ENCODE measurements at places on chromosomes 5 and 9. TPM values are rescaled to one million over a fixed set of nuclear protein-coding genes. Genes with fewer than 3 reads are reported as not detected.
A peak's percentile ranks its signal among the peaks of the same experiment; 100 is the strongest.

PRSS3 gene
- total RNA-seq: not detected

GRCh38 chr5:158390577-158390976 lies 531.6 kb upstream of the CLINT1 start:
- no peak overlapping the region for H3K4me3 ChIP-seq
- DNase-seq: no peak
- no peak overlapping the region for H3K27ac ChIP-seq
- no peaks in the 10 kb centered on the region for H3K36me3 ChIP-seq

DNA sequence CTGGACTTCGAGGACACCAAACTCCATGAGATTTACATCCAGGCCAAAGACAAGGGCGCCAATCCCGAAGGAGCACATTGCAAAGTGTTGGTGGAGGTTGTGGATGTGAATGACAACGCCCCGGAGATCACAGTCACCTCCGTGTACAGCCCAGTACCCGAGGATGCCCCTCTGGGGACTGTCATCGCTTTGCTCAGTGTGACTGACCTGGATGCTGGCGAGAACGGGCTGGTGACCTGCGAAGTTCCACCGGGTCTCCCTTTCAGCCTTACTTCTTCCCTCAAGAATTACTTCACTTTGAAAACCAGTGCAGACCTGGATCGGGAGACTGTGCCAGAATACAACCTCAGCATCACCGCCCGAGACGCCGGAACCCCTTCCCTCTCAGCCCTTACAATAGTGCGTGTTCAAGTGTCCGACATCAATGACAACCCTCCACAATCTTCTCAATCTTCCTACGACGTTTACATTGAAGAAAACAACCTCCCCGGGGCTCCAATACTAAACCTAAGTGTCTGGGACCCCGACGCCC lies 1.3 kb downstream of the PCDHGC3 start:
- H3K4me3 ChIP-seq: peak overlapping the region; percentile 53
- no peaks in the 10 kb centered on the region for H3K27me3 ChIP-seq
- H3K4me1 ChIP-seq: peaks cover 21% of the 10 kb centered on the region

DNA sequence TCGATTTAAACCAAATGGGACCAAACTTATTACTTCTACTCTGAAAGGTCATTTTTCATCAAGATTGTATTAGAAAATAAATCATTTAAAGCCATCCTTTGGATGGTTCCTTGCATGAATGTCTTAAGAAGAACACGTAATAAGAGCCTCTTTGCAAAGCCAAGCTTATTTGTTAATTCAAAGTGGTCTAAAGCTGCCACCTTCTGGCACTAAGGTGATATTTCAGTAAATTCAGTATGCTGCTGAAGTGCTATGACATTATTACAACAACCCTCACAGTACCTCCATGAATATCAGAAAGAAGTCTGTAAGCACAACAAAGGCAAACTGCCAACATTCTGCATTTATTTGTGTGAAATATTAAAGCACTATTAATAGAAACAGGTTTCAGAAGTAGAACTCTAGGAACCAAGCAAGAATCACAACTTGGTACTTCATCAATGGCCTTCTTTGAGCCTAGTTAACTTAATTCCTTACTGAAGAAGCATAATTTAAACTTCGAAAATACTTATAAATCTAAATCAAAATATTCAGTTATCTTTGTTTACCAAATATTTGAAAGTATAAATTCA lies 53.1 kb upstream of the TYRP1 start:
- H3K27me3 ChIP-seq: no peaks in the 10 kb centered on the region
- H3K4me3 ChIP-seq: no peak overlapping the region
- H3K27ac ChIP-seq: no peak overlapping the region
- no peaks in the 10 kb centered on the region for H3K36me3 ChIP-seq
- H3K4me1 ChIP-seq: no peaks in the 10 kb centered on the region

SLC6A3 gene
- not detected for total RNA-seq

DNA sequence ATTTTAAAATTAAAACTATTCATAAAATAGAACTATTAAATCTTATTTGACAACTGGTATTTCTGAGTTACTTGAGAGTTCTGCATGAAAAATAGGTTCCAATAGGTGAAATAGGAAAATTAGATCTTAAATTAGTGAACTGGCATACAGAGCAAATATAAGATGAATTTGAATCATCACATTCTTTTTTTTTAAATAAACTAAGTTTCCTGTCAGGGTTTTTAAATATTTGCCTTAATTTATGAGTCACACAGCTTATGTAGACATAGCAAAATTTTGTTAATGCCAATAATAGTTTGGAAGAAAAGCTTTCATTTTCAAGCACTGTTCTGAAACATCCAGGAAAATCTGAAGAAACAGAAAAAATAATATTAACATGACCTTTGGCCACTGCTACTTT lies 311.7 kb upstream of the HAPLN1 start:
- no peak for DNase-seq
- no peak overlapping the region for H3K4me3 ChIP-seq

CTSV gene
- total RNA-seq: 0.05 TPM

DNA sequence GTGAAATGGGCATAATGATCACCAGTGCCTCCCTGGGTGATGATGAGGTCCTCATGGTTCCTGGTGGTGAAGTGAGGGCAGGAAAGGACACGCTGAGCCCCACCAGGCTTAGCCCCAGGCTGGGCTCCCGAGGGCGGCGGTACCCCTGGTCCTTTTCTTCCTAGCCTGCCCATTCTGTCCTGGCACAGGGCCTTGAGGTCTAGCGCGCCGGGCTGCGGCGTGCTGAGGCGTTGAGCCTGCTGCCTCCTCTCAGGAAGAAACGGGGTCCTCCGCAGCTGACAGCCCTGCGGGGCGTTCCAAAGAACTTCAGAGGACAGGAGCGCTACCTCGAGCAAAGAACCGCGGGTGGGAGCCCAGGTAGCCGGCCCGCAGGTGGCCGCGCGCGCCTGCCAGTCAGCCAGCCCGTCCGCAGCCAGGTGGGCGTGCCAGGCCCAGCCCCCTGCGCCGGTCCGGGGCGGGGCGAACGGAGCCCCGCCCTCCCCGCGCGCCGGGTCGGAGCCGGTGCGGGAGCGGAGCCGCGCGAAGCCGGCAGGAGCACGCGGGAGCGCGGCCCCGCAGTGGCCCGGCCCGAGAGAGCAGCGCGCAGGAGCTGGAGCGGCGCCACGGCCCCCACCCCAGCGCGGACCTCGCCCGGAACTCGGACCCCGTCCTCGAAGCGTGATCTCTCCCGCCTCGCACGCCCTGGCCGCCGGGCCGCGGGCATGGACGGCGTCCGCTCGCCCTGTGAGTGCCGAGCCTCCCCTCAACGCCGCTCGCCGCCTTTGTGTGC lies at the start of gene WNK2:
Gene WNK2 (plus strand): TSS at position 477 of the 769 bp plus-strand sequence. CDS start 791 bp downstream, outside the sequence.
- H3K36me3 ChIP-seq: no peaks in the 10 kb centered on the region
- peaks cover 7% of the 10 kb centered on the region for H3K4me1 ChIP-seq
- H3K4me3 ChIP-seq: 0 out of 2 replicates have a peak within 1 kb of the TSS, but pooled peaks have one; percentile 13
- H3K27me3 ChIP-seq: peaks cover 16% of the 10 kb centered on the region

GRCh38 chr5:132258102-132259068 lies 889 bp downstream of the PDLIM4 start:
- no peaks in the 10 kb centered on the region for H3K27me3 ChIP-seq
- peak overlapping the region; percentile 80 for H3K4me3 ChIP-seq
- H3K36me3 ChIP-seq: peaks cover 39% of the 10 kb centered on the region

Measured in SJSA1 (cell line).